ENCODE measurements at places on chromosomes 3 and 15.

DNA sequence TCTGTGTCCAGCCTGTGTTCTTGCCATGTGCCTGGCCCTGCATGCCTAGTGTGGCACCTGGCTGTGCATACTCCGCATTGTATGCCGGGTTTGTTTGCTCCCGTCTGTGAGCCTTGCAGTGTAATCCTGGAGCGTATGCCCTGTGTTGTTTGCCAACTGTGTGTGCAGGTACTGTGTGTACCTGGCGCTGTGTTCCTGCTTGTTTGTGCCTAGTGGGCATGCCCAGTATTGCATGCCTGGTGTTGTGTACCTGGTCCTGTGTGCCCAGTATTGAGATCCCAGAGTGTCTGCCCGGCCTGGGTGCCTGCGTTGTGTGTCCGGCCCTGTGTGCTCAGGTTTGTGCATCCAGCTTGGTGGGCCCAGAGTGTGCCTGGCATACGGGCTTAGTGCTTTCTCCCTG lies 54.5 kb upstream of the CHRNA7 start:
- no peak for DNase-seq

GRCh38 chr3:23723930-23724329 lies 81.8 kb upstream of the UBE2E1 start:
- DNase-seq, result no peak

DNA sequence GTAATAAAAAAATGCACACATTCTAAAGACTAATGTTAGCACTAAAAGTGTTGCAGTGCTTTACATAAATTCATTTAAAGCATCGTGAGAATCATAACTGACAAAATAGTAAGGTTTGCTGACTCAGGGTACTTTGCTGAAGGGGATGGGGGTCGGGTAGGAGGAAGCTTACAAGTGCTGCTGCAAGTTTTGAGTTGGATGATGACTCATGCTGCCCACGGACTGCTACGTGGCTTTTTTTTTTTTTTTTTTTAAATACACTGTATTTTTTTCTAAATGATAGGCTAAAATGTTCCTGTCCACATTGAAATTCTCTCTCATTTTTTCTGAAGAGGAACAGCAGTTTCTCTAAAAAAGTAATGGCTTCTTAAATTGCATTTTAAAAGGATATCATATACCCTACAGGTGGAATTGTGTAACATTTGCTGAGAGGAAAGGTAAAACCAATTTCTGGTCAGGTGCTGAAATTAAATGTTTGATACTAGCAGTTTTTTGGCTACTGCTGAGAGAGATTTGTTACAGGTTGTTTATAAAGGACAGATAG lies 2.2 kb downstream of the MAPK6 start:
- DNase-seq, result no peak

- peak; percentile 56 for DNase-seq
Measured at GRCh38 chr3:3772920-3773319, 26.3 kb upstream of the LRRN1 start.

GRCh38 chr3:153084431-153084830 lies 77.6 kb upstream of the RAP2B start:
- no peak for DNase-seq

DNA sequence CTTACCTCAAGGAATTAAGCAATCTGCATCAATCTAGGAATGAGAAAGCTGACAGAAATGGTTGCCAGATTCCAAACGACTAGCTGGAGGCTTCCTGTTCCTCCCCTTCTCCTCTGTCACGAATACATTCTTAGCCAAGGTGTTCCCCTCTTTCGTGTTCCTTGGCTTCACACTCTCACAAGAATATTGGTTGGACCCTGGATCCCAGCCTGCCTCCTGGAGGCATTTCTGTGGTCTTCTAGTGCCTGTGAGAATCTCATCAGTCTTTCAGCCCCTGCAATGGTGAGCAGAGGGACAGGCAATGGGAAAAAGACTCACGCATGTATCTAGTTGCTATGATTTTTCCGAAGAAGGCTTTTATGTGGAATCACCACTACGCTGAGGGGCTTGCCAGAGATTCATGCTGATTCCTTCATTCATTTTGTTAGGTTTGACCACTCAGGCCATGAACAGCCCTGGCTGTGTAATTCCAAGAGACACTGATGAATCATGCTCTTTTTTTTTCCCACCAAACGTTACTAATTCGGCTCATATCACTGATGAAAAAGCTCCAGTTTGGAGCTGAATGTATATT lies 1.6 kb upstream of the P3H2 start:
- DNase-seq, result no peak

GRCh38 chr3:60226912-60227311 lies 1024.3 kb downstream of the FHIT start:
- no peak for DNase-seq

DNA sequence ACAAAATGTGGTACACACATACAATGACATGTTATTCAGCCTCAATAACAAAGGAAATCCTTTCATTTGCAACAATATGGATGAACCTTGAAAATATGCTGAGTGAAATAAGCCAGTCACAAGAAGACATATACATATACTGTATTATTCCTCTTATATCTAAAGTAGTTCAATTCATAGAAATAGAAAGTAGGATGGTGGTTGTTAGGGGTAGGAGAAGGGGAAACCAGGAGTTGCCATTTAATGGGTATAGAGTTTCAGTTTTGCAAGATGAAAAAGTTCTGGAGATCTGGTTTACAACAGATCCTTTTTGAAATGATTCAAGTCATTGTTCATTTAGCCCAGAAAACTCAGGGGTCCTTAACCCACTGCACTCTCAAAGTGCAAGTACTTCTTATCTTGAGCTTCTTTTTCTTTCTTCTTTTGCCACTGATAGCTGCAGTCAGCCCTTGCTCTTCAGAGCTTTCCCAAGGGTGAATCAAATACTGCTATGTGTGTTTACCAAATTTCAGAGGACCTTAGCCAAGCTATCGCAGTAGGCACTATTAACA lies 208.0 kb upstream of the EOMES start:
- no peak for DNase-seq

DNA sequence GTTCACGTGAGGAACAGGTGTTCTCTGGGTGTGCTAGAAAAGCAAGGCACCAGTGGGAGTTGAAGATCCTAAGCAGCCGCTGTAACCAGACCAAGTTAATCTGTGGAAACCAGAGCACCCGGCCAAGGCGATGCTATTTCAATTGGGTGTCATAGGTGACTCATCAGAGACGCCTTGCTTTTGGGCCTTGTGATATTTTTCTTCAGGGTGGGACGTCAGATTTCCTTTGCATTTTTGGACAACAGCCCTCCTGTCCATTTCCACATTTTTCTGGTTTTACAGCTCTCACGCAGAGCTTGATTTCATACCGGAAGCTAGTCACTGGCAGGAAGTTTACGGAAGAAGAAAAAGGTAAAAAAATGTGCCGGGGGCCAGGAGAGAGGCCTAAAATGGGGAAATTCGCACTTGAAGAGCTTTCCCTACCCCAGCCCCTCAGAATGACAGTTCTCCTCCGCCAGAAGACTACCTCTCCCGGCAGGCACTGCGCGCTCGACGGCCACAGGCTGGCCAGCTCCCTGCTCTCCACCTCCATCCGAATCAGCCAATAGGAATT lies 471 bp upstream of the KBTBD8 start:
- no peak for DNase-seq

GRCh38 chr15:90645873-90646575 lies 71.1 kb upstream of the BLM start:
- no peak for DNase-seq

- DNase-seq, result no peak
Measured at GRCh38 chr3:116443191-116443661, 2.1 kb downstream of the LSAMP start.

GRCh38 chr15:83320844-83321243 lies 36.4 kb upstream of the BNC1 start:
- DNase-seq, result no peak

DNA sequence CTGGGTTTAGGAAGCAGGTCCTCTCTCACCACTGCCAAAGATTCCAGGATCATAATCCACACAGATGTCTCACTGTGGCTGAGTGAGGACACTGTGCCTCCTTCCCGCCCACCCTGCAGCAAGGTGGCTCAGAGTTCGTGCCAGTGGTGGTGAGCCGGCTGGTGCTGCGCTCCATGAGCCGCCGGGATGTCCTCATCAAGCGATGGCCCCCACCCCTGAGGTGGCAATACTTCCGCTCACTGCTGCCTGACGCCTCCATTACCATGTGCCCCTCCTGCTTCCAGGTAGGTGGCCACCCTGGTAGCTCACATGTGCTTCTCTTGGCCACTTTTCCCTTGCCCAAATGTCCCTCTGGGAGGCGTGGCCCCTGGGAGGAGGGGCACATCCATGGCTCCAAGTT lies 9.0 kb upstream of the RHO start:
- DNase-seq, result no peak

DNA sequence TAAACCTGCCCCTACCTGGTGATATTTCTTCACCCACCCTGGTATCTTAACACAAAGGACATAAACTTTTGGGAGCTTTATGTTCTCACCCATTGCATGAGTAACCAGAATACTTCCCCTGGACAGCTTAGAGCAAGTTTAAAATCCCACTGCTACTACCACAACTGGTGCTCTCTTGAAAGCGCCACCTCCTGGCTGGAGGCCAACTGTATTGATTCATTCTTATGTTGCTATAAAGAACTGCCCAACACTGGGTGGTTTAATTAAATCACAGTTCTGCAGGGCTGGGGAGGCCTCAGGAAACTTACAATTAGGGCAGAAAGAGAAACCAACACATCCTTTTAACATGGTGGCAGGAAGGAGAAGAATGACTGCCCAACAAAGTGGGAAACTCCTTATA lies 592.4 kb downstream of the EPHA3 start:
- no peak for DNase-seq

- DNase-seq, result no peak
Measured at GRCh38 chr15:28913171-28913765, 27.5 kb downstream of the APBA2 start.

DNA sequence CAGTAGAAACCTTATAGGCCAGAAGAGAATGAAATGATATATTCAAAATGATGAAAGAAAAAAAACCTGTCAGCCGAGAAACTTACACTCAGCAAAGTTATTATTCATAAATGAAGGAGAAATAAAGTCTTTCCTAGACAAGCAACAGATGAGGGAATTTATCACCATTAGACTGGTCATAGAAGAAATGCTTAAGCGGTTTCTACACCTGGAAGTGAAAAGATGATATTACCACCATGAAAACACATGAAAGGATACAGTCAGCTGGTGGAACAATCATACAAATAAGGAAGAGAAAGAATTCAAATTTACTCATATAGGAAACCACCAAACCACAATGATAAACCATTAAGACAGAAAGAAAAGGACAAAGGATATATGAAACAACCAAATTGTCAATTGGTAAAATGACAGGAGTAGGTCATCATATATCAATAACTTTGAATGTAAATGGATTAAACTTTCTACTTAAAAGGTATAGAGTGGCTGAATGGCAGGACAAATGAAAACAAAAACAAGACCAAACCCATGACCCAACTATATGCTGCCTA lies 29.9 kb upstream of the PRR23C start:
- no peak for DNase-seq

DNA sequence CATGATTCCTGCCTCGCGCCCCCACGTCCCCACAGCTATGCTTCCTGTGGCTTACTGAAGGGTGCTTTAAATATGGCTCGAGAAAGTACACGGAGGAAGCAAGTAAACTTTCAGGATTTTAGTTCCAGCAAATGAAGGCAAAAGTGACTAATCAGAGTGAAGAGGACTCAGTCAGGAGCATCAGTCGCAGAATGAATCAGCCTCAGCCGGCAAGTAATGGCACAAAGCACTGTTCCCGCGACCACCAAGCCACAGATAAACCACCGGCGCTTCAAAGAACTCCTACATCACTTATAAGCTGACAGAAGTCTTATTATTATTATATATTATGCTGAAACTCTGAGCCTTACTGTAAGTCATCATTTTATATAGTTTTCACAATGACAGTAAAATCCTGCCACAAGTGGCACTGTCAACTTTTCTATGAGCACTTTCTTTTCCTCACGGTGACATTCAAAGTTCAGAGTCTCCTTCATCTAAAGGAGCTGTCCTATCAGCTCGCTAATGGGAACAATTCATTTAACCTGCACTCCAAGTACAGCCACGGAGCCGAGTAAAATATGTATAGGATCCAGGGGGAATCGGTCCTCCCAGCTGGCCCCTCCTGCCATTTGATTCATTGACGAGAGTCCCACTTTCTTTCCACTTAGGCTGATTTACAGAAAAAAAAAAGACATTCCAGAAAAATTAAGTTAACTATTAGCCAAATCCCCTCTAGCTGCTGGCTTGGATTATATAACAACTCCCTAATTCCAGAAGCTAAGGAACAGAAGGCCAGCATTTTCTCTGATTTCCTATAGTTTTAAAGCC lies 217.0 kb upstream of the ICE2 start:
- DNase-seq, result no peak

GRCh38 chr3:16286751-16287543 lies 21.9 kb downstream of the OXNAD1 start:
- no peak for DNase-seq

GRCh38 chr3:180961087-180961486 lies 28.4 kb downstream of the DNAJC19 start:
- DNase-seq, result no peak

DNA sequence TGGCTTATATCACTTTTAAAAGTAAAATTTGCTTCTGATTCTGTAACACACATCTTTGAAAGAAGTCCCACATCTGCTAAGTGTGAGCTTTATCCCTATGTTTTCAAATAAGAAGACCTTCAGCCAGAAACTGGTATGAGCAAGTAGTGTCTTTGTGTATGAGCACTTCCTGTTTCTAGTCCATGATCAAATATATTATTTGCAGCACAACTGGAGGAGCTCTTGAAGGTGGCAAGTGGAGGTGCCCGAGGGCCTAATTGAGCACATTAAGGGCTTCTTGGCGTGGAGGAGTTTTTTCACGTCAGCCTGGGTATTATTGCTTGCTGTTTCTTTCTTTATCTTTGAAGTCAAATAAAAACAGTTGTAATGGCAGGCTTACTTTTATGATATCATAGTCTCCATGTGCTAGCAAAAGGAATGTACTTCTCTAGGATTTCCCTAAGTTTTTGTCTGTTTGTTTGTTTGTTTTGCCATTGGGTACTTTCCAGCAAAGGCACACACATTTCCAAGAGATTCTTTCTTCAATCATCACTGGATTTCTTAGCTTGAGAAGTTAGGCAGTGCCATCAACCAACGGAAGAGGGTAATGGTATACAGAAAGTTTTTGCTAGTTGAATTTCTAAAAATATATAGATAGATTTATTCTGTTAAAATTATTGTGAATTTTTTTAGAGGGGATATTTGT lies 68.1 kb downstream of the MEIS2 start:
- no peak for DNase-seq

- no peak for DNase-seq
Measured at GRCh38 chr3:139808201-139808600, 126.8 kb upstream of the CLSTN2 start.

DNA sequence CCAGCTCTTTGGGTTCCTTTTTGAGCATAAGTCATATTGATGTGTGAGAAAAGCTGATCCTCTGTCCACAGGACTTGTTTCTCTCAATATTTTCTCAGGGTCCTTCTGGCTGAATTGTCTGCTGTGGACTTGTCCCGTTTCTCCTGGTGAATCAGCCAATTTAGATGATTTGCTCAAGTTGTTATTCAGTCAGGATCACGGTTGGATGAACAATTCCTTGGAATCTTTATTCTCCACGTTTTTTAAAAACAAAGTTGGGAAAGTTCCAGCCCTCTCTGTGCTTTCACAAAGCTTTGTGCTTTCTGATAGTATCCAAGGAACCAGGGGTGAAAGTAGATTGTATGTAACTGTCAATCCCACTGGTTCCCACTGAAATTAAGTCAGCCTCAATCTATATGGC lies 61.3 kb downstream of the LRRC3B start:
- DNase-seq, result no peak

Measured in NCI-H1694 (cell line).